Pancreas (tissue), 10 donors: ENCODE measurements at places on chromosomes 7 and 10. TPM values are rescaled to one million over a fixed set of nuclear protein-coding genes. Genes with fewer than 3 reads are reported as not detected.

Gene ZNF853
- 7.8 TPM for total RNA-seq

Gene GIMAP2
- total RNA-seq = 0.67 TPM

Gene CYP3A4
- 7.1 TPM for total RNA-seq

Gene SEMA3C
- total RNA-seq = 0.60 TPM

Gene PRLHR
- not detected for total RNA-seq

Gene STAG3
- 0.98 TPM for total RNA-seq

Gene KLLN
- 0.16 TPM for total RNA-seq

Gene KLF14
- total RNA-seq = 0.31 TPM

Gene SLC37A3
- total RNA-seq = 22.8 TPM

Gene UBN2
- total RNA-seq = 11.5 TPM

Gene KIF20B
- total RNA-seq = 0.60 TPM

Gene ANKRD7
- 0.54 TPM for total RNA-seq

Gene POMZP3
- 4.8 TPM for total RNA-seq

Gene AASS
- 7.1 TPM for total RNA-seq

Gene RASA4B
- total RNA-seq = 7.8 TPM

Gene GIMAP7
- 3.5 TPM for total RNA-seq

Gene TAS2R4
- 0.46 TPM for total RNA-seq

Gene AIFM2
- total RNA-seq = 2.5 TPM

Gene CYP26A1
- not detected for total RNA-seq

Gene ZNF503
- 26.4 TPM for total RNA-seq

Gene CLDN3
- 62.0 TPM for total RNA-seq

Gene NME8
- total RNA-seq = not detected

Gene SORCS1
- total RNA-seq = 0.85 TPM

Gene CFAP70
- total RNA-seq = 3.0 TPM

Gene TECPR1
- 12.5 TPM for total RNA-seq

Gene FAM25G
- total RNA-seq = not detected

Gene IFIT1B
- not detected for total RNA-seq

Gene MMP21
- 0.12 TPM for total RNA-seq

Gene ZNF365
- total RNA-seq = 0.22 TPM

Gene SRRM3
- total RNA-seq = 1.2 TPM

Gene TDRD1
- total RNA-seq = 1.0 TPM

Gene OPN1SW
- not detected for total RNA-seq
